ENCODE measurements at places on chromosomes 3 and 15.

DNA sequence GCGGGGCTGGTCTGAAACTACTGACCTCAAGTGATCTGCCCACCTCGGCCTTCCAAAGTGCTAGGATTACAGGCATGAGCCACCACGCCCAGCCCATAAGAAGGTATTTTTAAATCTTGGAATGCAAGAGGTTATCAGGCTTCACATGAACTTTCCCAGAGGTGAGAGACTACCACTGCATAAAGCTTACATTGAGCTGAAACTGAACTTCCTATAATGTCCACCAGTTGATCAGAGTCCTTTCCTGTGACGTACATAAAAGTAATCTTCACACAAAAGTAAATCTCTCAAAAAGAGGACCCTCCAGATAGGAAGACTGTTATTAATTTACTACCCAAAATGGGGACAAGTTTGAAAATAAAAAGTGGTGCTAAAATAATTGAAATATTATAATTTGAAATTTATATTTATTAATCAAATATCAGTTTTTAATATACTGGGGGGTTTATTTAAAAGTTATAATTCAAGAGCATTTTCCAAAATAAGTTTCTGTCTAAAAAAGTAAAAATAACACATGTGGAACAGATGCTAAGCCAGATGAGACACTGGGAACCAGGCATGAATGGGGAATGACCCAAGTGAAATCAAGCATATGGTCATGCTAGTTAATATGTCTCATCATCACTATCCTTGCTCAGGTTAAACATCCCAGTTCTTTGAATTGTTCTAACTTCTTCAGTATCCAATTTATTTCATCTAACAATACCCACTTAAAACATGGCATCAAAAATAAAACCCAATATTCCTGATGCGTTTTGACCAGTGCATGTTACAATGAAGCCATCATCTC, 269.9 kb upstream of the UBE2E2 start:
- DNase-seq: peak; percentile 12

DNA sequence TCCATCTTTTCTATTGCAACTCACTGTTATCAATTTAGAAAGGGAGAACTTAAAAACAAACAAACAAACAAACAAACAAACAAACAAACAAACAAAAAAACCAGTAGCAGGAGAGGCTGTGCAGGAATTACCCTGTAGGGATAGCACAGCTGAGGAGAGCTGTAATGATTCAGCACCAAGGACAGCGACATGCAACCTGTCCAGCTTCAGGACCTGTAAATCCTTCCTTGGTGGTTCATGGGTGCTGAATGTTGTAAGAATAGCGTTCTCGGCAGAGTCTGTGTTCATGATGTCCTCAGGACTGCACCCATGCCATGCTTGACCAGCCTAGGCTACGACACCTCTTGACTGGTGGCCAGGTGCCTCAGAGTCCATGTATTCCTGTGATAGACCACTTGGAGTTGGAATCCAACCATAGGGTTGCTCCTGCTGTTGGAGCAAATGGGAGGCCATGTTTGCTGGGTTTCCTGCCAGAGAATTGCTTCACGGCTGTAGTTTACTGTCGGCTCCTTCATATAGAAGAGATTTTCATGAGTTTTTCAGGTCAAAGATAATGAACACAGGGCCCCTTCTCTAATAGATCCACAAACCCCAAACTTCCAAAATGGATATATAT, 65.9 kb downstream of the CACNA2D3 start:
- peak; percentile 69 for DNase-seq

DNA sequence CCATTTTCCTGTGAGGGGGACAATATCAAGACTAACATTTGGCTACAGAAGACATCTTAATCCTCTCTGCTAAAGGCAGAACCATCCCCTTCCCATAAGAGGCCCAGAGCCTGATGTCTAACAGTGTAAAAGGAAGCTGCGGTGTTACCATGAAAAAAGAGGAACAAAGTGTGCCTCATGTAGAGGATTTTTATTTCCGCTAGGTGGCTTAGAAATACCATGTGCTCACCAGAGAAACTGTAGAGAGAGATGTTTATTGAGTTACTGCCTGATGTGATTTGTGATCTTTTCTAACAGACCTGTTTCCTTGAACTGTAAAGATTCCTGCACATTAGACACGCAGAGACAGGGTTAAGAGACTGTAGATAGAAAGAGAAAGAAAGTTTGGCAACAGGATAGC, 22.0 kb downstream of the OR5H15 start:
- DNase-seq: no peak

- DNase-seq: no peak
Observed at GRCh38 chr15:88072598-88073390, 183.7 kb downstream of the NTRK3 start.

- no peak for DNase-seq
Observed at GRCh38 chr15:83099290-83099689, 8.2 kb upstream of the TM6SF1 start.

DNA sequence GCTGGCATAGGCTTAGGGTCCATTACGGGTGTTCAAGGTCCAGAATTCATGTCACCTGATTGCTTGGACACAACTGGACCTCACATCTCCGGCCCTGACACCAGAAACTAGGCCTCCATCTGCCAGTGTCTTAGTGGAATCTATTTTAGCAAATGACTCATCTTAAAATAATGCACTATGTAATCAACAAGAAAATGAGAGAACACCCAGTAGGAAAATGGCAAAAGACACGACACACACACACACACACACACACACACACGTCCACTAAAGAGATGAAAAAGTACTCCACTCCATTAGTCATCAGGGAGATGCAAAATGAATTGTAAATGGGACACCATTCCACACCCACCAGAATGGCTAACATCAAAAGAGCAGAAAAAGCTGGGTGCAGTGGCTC, 11.2 kb downstream of the APBA2 start:
- DNase-seq: no peak

DNA sequence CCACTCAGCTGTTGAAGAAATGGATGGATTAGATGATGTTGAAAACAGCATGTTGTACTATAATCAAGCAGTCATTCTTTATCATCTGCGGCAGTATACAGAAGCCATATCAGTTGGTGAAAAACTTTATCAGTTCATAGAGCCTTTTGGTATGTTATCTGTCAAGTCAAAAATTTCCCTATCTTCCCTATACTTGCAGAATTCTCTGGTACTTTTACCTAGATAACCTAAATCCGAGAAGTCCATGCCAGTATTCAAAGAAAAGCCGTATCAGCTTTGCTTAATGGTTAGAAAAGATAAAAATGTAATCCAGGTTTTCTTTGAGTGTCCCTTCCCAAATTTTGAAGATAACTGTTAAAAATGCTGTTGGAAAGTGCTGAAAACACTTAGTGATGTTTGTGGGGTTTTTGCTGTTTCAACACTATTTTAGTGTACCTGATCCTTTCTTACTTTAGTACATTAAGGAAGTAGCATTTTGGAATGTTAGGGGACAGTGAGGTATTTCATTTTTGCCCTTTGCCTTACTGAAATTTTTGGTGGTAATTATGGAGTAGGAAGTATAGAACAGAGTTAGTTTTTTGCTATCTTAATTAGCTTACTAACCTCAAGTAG, 23.8 kb downstream of the CNOT10 start:
- DNase-seq: no peak

DNA sequence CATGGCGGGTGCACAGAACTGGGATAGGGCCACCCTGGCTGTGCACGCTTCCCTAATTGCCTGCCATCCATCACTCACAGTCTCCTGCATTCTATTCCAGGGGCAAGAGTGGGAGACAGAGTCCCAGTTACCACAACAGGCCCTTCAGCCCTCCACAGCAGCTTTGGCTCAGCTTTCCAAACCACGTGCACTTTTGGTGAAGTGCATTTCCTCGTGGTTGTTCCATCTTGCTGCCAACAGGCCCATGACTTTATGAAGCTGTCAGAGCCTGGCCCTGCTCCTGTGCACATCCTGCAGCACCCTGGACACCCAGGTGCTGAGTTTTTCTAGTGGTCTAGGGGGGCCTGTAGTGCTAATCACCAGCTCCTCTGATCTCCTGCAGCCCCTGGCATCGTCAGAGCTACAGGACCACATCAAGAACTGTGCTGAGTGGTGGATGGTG, 110.2 kb downstream of the ADCY5 start:
- no peak for DNase-seq

DNA sequence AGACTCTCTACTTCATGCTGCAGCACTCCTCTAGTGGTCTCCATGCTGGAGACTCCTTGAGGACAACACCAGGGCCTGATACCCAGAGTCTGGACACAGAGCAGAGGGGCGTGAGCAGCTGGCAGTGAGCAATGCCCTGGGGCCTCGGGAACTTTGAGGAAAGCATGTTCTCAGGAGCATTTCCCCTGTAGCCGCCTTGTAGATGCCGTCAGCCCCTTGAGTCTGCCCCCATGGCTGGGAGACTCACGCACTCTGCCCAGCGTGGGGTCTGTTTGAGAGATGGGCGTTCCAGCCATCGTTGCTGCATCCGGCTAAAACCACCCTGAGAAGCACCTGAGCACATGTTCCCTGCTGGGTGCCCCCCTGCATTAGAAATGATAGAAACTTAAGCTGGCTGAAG, 56.8 kb downstream of the PLXNA1 start:
- no peak for DNase-seq

GRCh38 chr15:43702701-43703424, 9.2 kb downstream of the CKMT1A start:
- no peak for DNase-seq

DNA sequence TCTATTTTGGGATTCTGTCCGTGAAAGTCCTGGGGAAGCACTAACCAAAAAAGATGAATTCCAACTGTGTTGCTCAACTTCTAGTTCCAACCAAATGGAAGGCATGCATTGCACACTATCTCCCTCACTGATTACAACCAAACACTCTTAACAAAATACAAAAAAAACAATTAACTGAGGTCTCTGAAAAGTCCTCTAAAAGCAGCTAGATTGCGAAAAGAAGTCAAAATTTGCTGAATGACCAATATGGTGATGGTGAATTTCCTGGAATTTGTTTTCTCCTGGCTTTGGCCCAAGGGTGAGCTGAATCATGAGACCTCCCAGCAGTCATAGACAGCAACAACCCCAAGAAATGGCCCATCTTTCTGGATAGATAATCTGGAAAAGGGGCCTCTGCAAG, 28.3 kb downstream of the CYP19A1 start:
- no peak for DNase-seq

DNA sequence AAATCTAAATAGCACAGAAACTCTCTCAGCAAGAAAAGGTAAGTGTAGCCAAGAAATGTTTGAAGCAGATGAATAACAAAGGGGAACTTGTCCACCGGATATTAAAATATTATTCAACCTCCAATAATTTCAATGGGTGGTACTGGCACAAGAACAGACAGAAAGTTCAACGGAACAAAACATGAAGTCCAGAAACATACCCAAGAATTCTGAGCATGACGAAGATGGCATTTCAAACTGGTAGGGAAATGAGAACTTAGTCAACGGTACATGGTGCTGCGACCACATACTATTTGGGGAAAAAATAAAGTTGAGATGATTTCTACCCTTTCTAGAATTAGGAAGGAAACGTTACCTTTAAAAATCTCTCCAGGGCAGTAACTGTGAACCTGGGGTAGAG, 5.5 kb downstream of the CHSY1 start:
- DNase-seq: no peak

- no peak for DNase-seq
Observed at GRCh38 chr3:141452045-141452444, 34.8 kb upstream of the RASA2 start.

DNA sequence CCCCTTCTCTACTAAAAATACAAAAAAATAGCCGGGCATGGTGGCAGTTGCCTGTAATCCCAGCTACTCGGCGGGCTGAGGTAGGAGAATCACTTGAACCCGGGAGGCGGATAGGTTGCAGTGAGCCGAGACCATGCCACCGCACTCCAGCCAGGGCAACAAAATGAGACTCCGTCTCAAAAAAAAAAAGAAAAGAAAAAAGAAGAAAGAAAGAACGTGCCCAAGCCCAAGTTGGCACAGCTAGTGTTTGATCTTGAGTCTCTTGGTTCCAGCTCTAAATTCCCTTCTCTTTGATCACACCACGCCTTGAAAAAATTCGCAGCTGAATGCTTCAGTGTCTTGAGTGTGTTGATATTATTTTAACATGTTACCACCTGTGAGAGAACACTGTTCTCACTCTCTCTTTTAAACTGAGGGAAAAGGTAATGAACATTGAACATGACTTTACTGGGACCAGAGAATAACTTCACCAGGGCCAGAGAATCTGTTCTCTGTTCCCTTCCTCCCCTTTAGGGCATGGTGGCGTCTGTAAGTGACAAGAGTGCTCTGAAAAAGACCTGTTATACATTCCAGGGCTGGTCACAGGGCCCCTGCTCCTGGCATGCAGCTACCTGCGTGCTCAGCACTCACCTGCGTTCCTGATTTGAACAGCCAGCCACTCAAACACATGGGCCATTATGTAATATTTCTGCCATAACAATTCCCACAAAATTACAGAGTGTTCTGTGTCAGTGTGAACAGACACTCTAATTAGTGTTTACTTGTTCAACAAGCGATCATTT, 19.0 kb downstream of the SLCO3A1 start:
- DNase-seq: no peak

Data from hindlimb muscle (tissue), 1 donor.